ENCODE measurements at places on chromosomes 1 and 21.

DNA sequence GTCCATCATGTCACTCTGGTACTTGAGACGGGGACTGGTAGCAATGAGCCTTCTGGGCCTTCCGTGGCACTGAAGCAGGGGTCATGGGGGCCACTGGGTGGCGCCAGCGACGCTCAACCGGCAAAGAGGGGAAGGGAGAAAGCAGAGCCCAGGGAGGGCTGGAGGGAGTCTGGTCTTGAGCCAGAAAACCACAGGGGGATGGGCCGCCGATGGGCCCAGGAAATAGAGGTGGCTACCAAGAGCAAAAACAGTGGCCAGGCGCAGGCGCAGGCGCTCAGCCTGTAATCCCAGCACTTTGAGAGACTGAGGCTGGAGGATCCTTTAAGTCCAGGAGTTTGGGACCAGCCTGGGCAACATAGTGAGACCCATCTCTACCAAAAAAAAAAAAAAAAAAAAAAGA is 21.8 kb downstream of the EXOC8 start:
- DNase-seq = no peak

DNA sequence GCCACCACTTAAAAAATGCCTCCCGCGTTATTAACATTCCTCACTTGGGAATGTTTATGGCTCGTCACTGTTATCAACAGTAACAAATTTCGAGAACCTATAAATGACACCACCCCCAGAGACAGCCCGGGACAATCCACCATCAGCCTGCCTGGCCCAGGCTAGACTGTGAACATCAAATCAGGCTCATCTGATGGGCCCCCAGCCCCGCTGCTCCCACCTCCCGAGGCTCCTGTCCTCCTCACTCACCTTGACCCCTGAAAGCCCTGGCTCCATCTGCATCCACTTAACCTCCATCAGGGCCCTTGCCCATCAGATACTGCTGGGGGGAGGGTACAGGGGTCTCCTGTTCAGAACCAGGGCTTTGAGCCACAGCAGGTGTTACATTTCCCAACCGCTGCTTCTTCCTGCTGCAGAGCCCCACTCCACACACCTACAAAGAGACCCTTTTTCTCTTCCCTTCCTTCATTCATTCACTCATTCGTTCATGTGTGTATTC is 156.5 kb upstream of the VAMP3 start:
- DNase-seq = no peak

DNA sequence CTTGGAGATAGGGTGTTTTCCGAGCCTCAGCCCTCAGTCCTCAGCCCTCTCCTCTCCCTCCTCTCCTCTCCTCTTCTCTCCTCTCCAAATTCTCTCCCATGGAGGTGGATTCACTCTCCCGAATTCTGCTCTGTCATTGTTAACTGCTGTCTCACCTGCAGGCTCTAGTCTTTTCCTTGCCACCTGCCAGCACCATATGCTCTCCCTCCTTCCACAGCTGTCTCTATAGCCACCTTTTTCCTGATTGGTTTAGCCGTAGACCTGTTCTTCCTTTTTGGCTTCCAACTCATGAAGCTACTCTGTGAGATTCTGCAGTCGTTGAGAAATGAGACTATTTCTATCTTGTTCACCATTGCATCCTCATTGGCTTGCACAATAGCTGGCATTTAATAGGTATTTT is 19.7 kb downstream of the COG2 start:
- DNase-seq = no peak

GRCh38 chr21:24411429-24411828 is 1195.9 kb downstream of the MRPL39 start:
- DNase-seq = no peak

DNA sequence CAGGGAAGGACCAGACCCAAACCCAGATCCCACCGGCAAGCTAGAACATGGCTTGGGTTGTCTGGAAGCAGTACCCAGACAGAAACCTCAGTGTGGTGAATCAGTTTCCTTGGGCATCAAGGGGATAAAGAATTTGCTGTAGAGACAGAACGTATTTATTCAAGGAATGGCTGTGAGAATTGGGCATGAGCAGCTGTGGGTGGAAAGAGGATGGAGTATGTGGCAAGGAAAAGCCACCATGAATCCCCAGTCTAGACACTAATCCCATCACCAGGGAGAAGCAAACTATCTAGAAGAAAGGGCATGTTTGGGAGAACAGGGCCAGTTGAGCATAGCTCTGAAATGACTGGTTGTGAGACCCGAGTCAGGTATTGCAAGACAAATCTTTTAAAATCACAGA is 109.2 kb downstream of the TOMM20 start:
- DNase-seq = no peak

DNA sequence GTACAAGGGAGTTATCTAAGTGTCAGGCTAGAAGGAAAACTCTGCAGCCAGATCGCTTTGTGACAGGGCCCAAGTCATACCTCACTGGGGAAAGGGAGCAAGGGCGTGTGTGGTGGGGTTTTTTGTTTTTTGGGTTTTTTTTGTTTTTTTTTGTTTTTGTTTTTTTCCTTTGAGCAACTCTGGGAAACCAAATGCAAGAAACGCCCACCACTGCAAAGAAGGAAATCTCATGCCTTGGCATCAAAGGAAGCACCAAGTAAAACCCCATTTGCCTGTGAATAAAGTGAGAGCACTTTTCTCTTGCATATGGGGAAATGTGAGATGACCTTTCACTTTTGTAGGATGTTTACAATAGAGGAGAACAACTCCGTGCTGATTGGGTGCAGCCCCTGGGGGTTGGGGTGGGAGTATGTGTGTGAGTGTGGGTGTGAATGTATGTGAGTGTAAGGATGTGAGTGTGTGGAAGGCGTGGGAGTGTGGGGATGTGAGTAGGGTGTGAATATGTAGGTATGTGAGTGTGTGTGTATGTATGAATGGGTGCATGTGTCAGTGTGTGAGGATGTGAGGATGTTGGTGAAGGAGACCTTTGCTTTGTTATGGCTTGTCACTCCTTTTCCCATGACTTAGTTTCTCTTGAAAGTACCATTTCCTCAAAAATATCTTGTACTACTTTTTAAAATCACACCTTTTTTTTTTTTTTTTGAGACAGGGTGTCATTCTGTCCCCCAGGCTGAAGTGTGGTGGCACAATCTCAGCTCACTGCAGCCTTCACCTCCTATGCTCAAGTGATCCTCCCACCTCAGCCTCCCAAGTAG is 34.6 kb downstream of the IL12RB2 start:
- no peak for DNase-seq

- no peak for DNase-seq
Observed at GRCh38 chr1:12087797-12088314, 24.8 kb downstream of the TNFRSF8 start.

- no peak for DNase-seq
Observed at GRCh38 chr1:64811131-64811530, 66.3 kb downstream of the RAVER2 start.

DNA sequence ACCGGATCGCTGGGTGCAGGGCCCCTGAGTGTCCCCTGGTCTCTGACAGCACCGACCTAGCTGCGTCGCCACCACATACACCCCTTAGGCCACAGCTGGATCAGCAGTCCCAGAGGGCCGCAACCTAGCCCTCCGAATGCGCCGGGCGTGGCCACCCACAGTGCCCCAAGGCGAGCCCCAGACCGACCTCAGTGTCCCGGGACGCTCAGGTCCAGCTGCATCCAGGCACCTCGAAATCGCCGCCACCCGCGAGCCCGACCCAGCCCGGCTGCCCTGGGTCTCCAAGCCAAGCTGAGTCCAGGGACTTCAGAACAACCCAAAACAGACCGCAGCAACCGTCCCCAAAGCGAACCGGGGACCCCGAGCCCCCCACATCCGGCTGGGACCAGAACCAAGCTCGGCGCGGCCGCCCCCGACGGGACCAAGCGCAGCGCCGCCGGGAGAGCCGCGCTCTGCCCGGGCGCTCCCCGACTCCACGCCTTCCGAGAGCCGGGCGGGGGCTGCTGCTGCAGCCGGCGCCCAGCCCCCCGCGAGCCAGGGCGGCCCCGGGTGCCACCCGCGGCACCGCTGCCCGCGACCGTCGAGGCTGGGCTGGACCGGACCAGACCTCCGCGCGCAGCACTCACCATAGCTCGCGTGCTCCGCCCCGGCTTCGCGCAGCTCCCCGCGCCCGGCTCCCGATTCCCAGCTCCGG is 54.6 kb upstream of the ECE1 start:
- DNase-seq = no peak

DNA sequence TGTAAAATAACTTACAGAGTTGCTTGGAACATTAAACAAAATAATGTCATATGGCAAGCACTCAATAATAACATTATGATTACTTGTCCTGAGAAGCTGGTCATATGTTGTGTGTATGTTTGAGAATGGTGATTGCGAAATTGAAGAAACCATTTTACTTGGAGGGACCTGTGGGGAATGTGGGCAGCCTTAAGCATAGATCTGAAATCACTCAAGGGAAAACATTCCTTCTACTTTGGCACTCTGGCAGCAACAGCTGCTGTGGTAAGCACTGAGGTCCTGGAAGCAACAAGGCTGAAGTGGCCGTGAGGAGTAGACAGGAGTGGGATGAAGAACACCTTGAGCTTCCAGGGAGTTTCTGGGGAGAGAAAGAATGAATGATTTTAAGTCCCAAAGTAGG is 165.4 kb upstream of the ADAMTS5 start:
- no peak for DNase-seq

GRCh38 chr1:212738330-212738729 is 38.7 kb upstream of the BATF3 start:
- DNase-seq = no peak

DNA sequence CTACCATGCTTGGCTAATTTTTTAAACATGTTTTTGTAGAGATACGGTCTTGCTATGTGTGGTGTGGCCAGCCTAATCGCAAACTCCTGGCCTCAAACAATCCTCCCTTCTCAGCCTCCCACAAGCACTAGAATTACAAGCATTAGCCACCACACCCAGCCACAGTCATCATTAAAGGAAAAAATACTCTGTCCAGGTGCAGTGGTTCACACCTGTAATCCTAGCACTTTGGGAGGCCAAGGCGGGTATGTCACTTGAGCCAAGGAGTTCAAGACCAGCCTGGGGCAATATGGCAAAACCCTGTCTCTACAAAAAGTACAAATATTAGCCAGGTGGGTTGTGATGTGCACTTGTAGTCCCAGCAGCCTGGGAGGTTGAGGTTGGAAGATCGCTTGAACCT is 25.0 kb upstream of the NLRP3 start:
- DNase-seq = no peak

- peak; percentile 52 for DNase-seq
Observed at GRCh38 chr1:204254031-204254661, 40.4 kb upstream of the GOLT1A start.

DNA sequence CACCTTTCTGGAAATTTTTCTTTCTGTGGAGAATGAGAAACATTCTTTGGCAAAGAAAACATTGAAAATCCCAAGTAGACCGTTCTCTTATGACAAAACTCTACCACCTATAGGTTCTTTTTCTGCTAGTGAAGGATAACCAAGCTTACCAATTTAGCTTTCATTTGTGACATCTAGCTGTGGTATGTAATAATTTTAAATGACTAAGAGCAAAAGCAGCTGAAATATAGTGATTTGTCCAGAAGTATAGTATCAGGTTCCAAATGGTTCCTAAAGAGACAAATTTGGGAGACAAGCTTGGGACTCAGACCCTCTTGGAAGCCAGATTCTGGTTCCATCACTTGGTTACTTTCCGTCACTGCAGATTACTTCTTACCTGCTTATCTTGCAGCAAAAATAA is 24.4 kb downstream of the FUBP1 start:
- DNase-seq = no peak

GRCh38 chr1:54228638-54229079 is 28.7 kb downstream of the MRPL37 start:
- DNase-seq = no peak

GRCh38 chr1:207205614-207206061 is 101.6 kb downstream of the C4BPA start:
- no peak for DNase-seq

GRCh38 chr1:168819668-168820067 is 90.7 kb upstream of the DPT start:
- no peak for DNase-seq

DNA sequence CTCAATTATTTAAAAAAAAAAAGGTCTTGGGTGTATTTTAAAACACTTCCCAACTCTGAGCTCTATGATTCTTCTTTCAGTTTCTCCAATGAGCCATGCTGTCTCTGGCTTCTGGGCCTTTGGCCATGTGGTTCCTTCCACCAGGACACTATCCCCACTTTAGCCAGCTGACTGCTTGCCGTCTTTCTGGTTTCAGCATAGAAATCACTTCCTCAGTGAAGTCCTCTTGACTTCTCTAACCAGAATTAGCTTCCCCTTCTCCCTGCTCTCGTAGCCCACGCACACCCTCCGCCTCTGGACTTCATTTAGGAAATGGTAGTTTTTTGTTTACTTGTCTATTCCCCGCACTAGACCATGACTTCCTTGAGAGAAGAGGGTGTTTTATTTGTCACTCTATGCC is 1.1 kb upstream of the DIO1 start:
- DNase-seq = peak; percentile 18
